T-cell (primary cell): ENCODE measurements at places on chromosomes 5 and 9.
A peak's percentile ranks its signal among the peaks of the same experiment; 100 is the strongest.

GRCh38 chr5:66931651-66932050 is 264.9 kb downstream of the CD180 start:
- H3K27me3 ChIP-seq = no peaks in the 10 kb centered on the region
- no peak for DNase-seq
- no peaks in the 10 kb centered on the region for H3K36me3 ChIP-seq
- no peak overlapping the region for H3K4me3 ChIP-seq

- no peak overlapping the region for H3K4me3 ChIP-seq
- no peak overlapping the region for H3K27ac ChIP-seq
- no peaks in the 10 kb centered on the region for H3K27me3 ChIP-seq
Observed at GRCh38 chr9:87818308-87818707, 64.4 kb upstream of the SPATA31E1 start.

DNA sequence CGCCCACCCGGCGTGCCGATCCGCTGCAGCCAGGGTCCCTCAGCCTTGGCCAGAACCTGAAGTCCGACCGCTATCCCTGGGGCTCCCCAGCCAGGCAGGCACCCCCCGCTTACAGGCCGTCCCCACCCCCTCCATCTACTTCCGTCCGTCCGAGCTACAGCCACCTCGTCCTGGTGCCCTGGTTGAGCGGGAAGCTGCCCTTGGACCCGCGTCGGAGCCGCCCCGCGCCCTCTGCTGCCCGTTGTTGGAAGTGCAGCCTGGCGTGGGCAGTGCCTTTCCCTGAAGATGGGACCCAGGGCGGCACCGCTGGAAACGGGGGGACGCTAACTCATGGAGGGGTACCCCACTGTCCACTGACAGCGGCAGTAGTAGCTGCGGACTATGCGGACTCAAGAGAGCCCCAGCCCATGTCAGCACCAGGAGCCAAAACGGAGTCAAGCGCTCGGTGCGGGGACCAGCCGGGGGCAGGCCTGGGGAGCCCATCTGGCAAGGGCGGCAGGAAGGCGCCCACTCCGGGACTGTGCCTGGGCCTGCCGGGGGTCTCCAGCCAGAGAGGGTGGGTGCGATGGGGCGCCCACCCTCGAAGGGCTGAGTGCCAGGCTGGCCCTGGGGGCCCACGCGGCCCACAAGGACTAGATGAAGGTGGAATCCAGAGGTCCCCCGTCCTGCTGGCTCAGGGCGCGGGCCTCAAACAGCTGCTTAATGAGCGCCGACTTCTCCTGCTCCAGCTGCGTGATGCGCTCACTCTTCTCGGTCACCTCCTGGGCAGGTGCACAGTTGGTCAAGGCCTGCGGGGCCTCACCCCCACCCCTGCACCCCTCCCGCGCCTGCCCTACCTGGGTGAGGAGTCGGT is 6.1 kb downstream of the SAPCD2 start:
- H3K4me1 ChIP-seq = peaks cover 21% of the 10 kb centered on the region
- no peak overlapping the region for H3K4me3 ChIP-seq
- H3K27ac ChIP-seq = no peak overlapping the region
- no peaks in the 10 kb centered on the region for H3K36me3 ChIP-seq
- DNase-seq = no peak
- no peaks in the 10 kb centered on the region for H3K27me3 ChIP-seq

GRCh38 chr9:97807681-97808080 is 45.3 kb upstream of the FOXE1 start:
- peaks cover 13% of the 10 kb centered on the region for H3K27me3 ChIP-seq
- no peak for DNase-seq
- H3K36me3 ChIP-seq = no peaks in the 10 kb centered on the region
- no peak overlapping the region for H3K4me3 ChIP-seq
- H3K4me1 ChIP-seq = no peaks in the 10 kb centered on the region
- no peak overlapping the region for H3K27ac ChIP-seq

- H3K36me3 ChIP-seq = no peaks in the 10 kb centered on the region
- peak overlapping the region; percentile 84 for H3K4me3 ChIP-seq
Observed at GRCh38 chr9:96567203-96567700, 52.4 kb downstream of the CDC14B start.

DNA sequence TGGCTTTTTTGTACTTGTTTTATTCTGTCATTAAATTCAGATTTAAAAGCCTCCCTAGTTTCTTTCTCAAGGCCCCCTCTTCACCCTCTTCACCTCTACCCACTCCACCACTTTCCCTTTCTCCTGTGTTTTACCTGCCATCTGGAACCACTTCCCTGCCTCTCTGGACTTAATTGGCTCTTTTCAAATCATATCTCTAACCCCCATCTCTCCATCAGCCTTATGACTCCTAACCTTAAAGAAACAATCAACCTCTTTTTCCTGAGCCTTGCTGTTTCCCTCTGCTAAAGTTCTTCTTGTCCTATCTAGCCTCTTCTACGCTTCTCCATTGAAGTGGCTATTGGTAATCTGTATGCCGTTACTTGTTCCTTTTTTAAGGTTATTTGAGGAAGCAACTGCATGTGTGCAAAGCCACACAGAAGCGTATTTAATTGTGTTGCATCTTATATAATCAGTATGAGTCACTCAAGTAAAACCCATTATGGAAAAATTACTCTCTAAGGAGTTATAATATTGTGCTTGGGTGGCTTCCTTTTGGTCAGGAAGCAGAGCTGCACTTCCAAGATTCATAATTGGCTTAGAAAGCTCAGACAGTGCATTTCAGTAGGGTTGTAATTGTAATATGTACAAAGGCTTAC is 653.6 kb upstream of the ITGA1 start:
- H3K36me3 ChIP-seq = no peaks in the 10 kb centered on the region
- no peak overlapping the region for H3K4me3 ChIP-seq
- no peak for DNase-seq
- no peaks in the 10 kb centered on the region for H3K4me1 ChIP-seq
- H3K27me3 ChIP-seq = no peaks in the 10 kb centered on the region

DNA sequence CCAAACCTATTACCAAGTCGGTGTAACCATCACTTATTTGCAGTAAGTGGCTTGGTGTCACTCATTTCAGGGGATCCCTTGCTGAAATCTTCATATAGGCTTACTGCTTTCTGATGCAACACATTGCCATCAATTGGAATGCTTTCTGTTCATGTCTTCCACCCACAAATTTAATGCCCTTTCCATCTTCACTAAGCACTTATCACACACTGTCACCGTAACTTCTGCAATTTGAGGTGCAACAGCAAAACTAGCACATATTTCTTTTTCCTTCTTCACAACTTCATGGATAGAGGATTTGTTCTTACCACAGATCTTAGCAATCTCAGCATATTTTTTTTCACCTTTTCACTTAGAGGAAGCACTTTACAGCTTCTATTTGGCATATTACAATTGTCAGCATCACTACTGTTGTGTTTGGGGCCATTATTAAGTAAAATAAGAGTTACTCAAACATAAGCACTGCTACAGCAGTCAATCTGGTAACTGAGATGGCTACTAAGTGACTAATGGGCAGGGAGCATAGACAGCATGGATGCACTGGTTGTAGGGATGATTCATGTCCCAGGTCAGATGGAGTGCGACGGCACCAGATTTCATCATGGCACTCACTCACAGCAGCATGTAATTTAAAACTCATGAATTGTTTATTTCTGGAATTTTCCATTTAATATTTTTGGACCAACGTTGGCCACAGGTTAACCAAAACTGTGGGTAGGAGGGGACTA is 70.1 kb downstream of the PIP5K1B start:
- no peak overlapping the region for H3K4me3 ChIP-seq
- DNase-seq = no peak
- no peaks in the 10 kb centered on the region for H3K36me3 ChIP-seq
- H3K4me1 ChIP-seq = peaks cover 3% of the 10 kb centered on the region

DNA sequence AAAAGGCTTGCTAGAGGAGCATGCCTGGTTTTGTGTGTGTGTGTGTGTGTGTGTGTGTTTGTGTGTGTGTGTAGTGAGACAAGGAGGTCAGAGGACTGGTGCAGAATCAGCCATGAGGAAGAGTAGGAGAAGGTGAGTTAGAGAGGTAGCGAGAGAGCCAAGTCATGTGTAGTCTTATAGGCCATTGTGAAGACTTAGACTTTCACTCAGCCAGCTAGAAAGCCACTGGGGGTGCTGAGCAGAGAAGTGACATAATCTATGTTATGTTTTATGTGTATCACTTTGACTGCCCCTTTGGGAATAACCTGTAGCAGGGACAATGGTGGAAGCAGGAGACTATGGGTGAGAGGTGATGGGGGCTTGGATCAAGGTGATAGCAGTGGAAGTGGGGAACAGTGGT is 180.5 kb upstream of the CLINT1 start:
- DNase-seq = no peak
- H3K27ac ChIP-seq = no peak overlapping the region
- H3K4me3 ChIP-seq = no peak overlapping the region
- no peaks in the 10 kb centered on the region for H3K4me1 ChIP-seq
- no peaks in the 10 kb centered on the region for H3K27me3 ChIP-seq
- no peaks in the 10 kb centered on the region for H3K36me3 ChIP-seq

GRCh38 chr5:126837906-126838539 is 61.1 kb downstream of the LMNB1 start:
- H3K27ac ChIP-seq = no peak overlapping the region
- DNase-seq = no peak
- H3K36me3 ChIP-seq = peaks cover 5% of the 10 kb centered on the region

DNA sequence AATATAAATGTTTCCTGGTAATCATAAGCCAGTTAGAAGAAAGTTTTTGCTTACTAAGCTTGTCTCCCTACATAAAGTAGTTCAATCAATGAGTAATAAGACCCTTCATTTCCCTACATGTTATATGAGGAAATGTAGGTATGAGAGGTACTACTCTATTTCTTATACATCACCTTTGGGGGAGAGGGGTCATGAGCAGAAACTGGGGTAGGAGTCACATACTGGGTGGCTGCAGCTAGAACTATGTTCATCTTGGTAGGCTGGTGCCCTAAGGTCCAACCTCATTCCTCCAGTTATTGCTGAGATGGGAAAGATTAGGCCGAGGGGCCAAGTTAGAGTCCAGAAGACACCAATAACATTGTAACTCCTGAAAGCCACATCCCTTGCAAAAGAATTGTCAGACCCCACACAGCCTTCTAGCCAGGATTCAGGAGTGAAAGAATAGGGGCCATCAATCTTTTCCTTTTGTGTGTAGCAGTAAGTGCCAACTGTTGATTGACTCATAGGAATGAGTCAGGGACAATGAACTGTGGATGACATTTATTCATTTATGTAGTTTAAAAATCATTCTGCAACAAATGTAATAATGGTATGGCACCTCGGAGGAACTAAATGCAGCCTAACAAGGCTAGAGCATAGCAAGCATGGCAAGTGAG is 21.6 kb upstream of the SREK1 start:
- no peaks in the 10 kb centered on the region for H3K27me3 ChIP-seq
- H3K36me3 ChIP-seq = no peaks in the 10 kb centered on the region
- H3K4me1 ChIP-seq = no peaks in the 10 kb centered on the region
- no peak overlapping the region for H3K27ac ChIP-seq
- DNase-seq = no peak
- H3K4me3 ChIP-seq = no peak overlapping the region

DNA sequence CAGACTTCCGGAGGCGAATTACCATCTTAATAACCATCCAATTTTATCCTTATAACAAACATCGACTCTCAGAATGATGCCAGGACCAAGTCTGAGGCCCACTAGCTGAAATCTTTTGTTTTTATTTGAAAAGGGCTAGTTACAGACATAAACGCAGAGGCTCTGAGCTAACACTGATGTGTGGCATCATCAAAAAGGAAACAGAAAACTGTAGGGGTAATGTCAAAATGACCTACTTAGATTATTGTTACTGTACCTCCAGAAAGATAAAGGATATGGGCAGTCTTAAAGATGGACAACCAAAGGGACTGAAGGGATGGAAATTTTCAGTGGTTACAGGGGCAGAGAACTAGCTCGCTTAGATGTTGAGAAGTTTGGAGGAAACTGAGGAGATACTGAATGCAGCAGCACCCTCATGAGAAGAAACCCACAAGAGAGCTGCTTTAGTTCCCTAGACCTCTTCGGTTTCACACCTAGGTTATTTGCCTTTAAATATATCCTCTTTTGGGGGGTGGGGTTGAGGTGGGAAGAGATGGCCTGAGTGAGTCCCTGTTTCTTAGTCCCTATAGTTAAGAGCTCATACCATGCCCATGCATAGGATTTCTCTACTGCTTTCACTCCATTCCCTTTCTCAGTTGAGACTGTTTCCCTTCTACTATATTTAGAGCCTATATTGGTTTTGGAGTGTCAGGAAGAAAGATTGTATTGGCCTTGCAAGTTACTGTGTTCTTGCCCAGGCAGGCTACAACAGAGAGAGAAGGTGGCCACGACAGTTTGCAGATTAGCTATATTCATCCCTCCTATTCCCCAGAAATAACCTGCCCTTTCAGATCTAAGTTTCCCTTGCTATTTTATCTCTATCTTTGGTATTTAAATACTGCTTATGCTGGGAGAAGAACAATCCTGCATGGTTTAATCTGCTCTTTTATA is 320.4 kb upstream of the EFNA5 start:
- no peak overlapping the region for H3K27ac ChIP-seq
- H3K27me3 ChIP-seq = no peaks in the 10 kb centered on the region
- no peak for DNase-seq
- no peaks in the 10 kb centered on the region for H3K4me1 ChIP-seq
- no peak overlapping the region for H3K4me3 ChIP-seq

DNA sequence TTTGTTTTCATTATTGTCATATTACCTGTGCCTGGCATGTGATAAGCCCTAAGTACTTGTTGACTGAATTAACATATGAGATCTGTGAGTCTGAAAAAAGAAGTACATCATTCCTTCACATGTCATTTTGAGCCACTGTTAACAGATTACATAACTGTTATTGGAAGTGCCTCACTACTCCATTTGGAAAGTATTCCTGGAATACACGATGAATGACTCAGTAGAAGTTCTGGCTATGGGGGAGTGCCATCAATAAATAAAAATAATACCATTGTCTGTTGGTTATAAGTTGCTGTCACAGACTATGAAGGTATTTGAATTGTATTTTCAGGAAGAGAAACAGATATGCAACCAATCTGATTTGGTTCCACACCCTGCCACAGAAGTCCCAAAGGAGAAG is 12.9 kb downstream of the NIPSNAP3B start:
- H3K4me1 ChIP-seq = no peaks in the 10 kb centered on the region
- DNase-seq = no peak
- no peak overlapping the region for H3K27ac ChIP-seq
- H3K36me3 ChIP-seq = no peaks in the 10 kb centered on the region
- H3K4me3 ChIP-seq = no peak overlapping the region

- peaks cover 94% of the 10 kb centered on the region for H3K4me1 ChIP-seq
- no peak for DNase-seq
- H3K27ac ChIP-seq = peak overlapping the region; percentile 91
Observed at GRCh38 chr9:36141288-36141687, 4.8 kb downstream of the GLIPR2 start.

GRCh38 chr5:129945774-129946270 is 41.6 kb downstream of the CHSY3 start:
- H3K4me3 ChIP-seq = no peak overlapping the region
- H3K27ac ChIP-seq = no peak overlapping the region
- DNase-seq = no peak
- H3K4me1 ChIP-seq = no peaks in the 10 kb centered on the region
- no peaks in the 10 kb centered on the region for H3K36me3 ChIP-seq
- no peaks in the 10 kb centered on the region for H3K27me3 ChIP-seq

GRCh38 chr5:61673007-61673735 is 341.1 kb downstream of the ZSWIM6 start:
- peaks cover 7% of the 10 kb centered on the region for H3K27me3 ChIP-seq
- no peaks in the 10 kb centered on the region for H3K36me3 ChIP-seq
- DNase-seq = no peak
- H3K4me1 ChIP-seq = no peaks in the 10 kb centered on the region
- H3K27ac ChIP-seq = no peak overlapping the region

GRCh38 chr5:132546108-132546507 is 2.8 kb upstream of the IL5 start:
- H3K27me3 ChIP-seq = no peaks in the 10 kb centered on the region
- no peak overlapping the region for H3K4me3 ChIP-seq
- H3K27ac ChIP-seq = no peak overlapping the region
- H3K4me1 ChIP-seq = no peaks in the 10 kb centered on the region
